ENCODE measurements at places on chromosomes 4 and X.

- no peak for DNase-seq
These were observed 27.7 kb upstream of the REST start for GRCh38 chr4:56879996-56880395.

DNA sequence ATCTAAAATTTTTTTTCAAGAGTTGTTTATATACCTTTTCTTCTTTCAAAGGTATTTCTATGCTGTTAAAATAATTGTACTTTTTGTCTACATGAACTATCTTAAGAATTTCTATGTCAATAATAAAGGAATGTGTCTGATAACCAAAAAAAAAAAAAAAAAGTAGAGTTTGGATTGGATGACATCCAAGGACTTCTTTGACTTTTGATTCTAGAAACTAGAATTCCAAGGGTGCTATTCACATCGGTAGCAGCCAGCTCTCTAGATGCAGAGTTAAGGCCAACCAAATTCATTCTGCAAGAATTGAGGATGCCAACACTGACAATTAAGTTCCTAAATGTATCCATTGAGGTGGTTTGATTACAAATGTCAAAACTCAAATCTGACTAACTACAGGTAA lies 42.0 kb upstream of the PRKG2 start:
- no peak for DNase-seq

DNA sequence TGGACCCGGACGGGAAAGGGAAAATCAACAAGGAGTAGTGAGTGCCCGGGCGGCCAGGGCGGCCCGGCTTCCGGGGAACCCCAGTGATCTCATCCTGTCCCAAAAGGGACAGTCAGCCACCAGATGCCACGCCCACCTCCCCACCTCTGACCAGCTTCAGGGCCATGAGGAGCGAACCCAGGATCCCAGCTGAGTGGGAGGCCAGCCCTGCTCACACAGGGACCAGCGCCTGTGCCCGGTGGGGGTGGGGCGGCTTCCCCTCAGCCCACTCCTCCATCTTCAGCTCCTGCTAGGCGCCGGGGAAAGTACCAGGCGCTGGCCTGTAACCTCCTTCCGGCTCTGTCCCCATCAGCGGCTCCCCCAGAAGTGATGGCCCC lies 6.2 kb downstream of the MYL5 start:
- DNase-seq = no peak

DNA sequence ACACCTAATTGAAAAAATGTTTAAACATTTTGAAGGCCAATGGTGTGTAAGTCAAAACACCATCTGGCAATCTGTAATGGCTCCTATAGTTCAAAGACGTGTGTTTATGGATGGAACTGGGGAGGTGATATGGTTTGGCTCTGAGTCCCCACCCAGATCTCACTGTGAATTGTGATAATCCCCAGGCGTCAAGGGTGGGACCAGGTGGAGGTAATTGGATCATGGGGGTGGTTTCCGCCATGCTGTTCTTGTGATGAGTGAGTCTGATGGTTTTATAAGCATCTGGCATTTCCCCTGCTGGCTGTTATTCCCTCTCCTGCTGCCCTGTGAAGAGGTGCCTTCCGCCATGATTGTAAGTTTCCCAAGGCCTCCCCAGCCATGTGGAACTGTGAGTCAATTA lies 52.2 kb downstream of the ADRA2C start:
- DNase-seq = no peak

DNA sequence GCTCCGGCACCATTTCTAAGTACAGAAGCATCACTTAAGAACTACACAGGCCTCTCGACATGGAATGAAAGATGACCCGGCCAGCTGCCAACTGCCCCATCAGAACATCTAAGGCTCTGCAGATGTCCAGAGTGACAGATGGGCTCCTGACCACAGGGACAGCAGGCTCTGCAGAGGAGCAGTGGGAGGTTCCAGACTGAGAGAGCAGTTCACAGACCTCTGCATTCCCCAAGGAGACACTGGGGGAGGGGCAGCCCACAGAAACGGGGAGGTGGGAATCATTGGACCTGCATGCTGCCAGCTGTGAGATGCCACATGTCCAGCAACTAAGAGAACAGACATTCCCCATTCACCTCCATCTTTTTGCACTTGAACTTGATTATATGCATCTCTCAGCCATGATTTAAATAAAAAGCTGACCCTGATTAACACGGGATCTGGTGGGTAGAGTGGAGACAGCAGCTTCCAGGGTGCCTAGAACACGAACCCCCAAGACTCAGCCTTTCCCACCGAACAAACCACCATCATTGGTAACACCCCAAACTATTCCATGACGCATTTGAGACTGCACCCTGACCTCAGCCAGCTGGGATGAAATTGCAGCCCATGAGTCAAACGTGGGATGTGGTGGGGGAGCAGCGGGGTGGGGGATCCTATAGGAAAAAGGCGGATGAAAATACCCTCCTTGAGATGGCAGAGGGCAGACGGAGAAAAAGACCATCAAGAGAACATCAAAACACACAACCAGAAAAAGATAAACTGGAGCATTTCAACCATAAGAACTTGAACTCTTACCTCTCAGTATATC lies 47.2 kb downstream of the AFAP1 start:
- DNase-seq = peak; percentile 90

- no peak for DNase-seq
These were observed 43.0 kb downstream of the SEPSECS start for GRCh38 chr4:25117274-25117673.

- DNase-seq = no peak
These were observed 654 bp upstream of the STS start for GRCh38 chrX:7146703-7147412.

All from islet precursor cell (in vitro differentiated cells).